ENCODE measurements at places on chromosomes 6 and 20. TPM values are rescaled to one million over a fixed set of nuclear protein-coding genes. Genes with fewer than 3 reads are reported as not detected.

CAGE1 gene
- total RNA-seq, result not detected

DNA sequence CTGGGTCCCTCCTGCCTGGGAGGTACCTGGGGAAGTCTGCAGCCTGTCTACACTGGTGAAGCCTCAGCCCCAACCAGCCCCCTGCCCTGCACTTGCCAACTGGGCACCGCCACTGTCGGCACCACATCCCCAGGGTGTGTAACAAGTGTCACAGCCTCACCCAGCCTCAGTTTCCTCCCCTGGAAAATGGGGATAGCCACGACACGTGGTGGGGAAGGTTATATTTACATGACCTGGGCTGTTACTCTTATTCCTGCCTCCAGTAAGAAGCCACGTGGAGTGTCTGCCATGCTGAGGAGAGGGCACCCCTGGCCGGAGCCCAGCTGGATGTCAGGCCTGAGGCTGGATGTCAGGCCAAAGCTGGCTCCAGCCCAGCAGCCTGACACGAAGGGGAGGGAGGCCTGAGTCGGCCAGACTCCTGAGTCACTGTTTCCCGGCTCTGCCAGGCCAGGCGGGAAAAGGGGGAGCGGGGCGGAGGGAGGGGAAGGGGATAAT is 44.9 kb downstream of the SNAI1 start:
- DNase-seq, result no peak

C6orf52 gene
- 0.97 TPM for total RNA-seq

DNA sequence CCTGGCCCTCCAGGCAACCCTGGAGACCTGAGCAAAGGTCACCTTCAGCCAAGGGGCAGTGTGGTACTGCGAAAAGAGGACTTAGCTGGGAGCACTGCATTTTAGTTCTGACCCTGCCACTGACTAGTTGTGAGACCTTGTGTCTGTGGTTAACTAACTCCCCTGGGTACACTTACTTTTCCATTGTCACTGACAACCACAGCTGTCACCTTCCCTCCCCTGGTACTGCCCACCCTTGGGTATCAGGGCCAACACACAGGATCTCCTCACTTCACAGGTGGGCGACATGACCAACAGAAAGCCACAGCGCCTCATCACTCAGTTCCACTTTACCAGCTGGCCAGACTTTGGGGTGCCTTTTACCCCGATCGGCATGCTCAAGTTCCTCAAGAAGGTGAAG is 21.6 kb upstream of the GNRH2 start:
- DNase-seq, result no peak

HFE gene
- total RNA-seq, result 7.5 TPM

- DNase-seq, result no peak
These were observed 66.0 kb upstream of the TXNDC5 start for GRCh38 chr6:7976485-7977056.

DNA sequence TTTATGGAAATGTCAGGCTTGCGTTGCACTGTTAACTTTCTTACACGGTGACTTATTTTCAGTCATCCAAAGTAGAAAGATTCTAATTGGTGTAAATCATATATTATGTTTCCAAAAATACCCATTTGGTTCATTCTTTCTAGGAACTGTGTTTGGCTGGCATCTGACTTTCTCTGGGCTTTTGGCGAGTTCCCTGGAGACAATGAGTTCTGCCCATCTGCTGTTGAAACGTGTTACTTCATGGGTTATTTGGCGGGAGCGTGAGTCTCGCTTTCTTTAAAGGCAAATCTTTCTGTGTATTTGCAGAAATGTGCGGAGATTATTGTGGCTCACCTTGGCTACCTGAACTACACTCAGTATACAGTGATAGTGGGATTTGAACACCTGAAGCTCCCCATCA is 29.5 kb downstream of the TMEM181 start:
- no peak for DNase-seq

- no peak for DNase-seq
These were observed 650 bp downstream of the DCBLD1 start for GRCh38 chr6:117483004-117483644.

DNA sequence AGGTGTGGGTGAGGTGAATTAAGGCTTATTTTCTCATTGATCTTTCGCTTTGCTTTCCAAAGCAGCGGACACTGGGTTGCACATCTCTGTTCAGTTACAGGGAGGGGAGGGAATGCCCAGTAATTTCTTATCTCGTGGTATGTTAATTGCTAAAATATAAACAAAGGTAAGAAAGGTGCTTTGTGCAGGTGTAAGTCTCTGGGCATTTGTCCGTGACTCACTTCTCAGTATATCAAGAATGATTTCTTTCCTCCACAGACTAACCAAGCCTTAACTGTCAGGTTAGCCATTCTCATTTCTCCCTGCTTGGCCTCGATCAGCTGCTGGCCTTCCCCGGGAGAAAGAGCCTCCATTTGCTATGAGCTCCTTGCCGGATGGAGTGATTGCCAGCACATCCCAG is 862.1 kb downstream of the KIF16B start:
- no peak for DNase-seq

- no peak for DNase-seq
These were observed 265.5 kb downstream of the LRFN2 start for GRCh38 chr6:40321616-40322015.

CFAP206 gene
- 0.73 TPM for total RNA-seq

CRISP3 gene
- total RNA-seq, result not detected

COL9A1 gene
- total RNA-seq, result 0.27 TPM

PPP1R14C gene
- 3.3 TPM for total RNA-seq

GRCh38 chr20:10715035-10715434 is 41.2 kb upstream of the JAG1 start:
- DNase-seq, result no peak
